Fibroblast of the aortic adventitia (primary cell): ENCODE measurements at places on chromosomes 7 and 10. TPM values are rescaled to one million over a fixed set of nuclear protein-coding genes. Genes with fewer than 3 reads are reported as not detected.

Gene AFAP1L2
- total RNA-seq = 0.18 TPM in 1 of 2 replicates, not detected in the other

Gene SPRN
- 0.18 and 0.82 TPM in 2 replicates for total RNA-seq

Gene ASB10
- not detected in 2 replicates for total RNA-seq

Gene ZMIZ1
- total RNA-seq = 15.0 and 28.1 TPM in 2 replicates

Gene LRRC18
- not detected in 2 replicates for total RNA-seq

Gene EPHA1
- not detected in 2 replicates for total RNA-seq

Gene C10orf105
- total RNA-seq = under 0.01 TPM in 1 of 2 replicates, not detected in the other

Gene CTTNBP2
- 3.9 and 11.9 TPM in 2 replicates for total RNA-seq

Gene PRPF18
- 37.0 and 89.4 TPM in 2 replicates for total RNA-seq

Gene NFE2L3
- 0.18 and 1.2 TPM in 2 replicates for total RNA-seq

Gene GIMAP6
- 0.18 and 0.74 TPM in 2 replicates for total RNA-seq

Gene CYP2W1
- total RNA-seq = not detected in 2 replicates

Gene IFIT5
- total RNA-seq = 30.7 and 36.0 TPM in 2 replicates
